CD4-positive, alpha-beta T cell treated with Interleukin-10 for 1 hour (primary cell): ENCODE measurements at places on chromosomes 5 and 9.
A peak's percentile ranks its signal among the peaks of the same experiment; 100 is the strongest.

GRCh38 chr5:23396346-23396745, 111.1 kb upstream of the PRDM9 start:
- DNase-seq = no peak

GRCh38 chr5:157530226-157530972, 45.2 kb downstream of the ADAM19 start:
- no peak for DNase-seq

DNA sequence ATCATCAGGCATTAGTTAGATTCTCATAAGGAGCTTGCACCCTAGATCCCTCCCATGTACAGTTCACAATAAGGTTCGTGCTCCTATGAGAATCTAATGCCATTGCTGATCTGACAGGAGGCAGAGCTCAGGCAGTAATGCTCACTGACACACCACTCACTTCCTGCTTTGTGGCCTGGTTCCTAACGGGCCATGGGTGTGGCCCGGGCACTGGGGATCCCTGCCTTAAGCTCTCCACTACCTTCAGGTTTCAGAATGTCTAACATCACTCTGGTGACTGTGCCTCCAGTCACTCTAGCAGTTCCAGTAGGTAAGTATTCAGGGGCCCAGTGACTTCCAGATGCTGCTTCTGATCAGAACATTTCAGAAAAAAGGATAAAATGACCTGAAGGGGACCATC, 152.4 kb downstream of the LRRC70 start:
- DNase-seq = no peak

DNA sequence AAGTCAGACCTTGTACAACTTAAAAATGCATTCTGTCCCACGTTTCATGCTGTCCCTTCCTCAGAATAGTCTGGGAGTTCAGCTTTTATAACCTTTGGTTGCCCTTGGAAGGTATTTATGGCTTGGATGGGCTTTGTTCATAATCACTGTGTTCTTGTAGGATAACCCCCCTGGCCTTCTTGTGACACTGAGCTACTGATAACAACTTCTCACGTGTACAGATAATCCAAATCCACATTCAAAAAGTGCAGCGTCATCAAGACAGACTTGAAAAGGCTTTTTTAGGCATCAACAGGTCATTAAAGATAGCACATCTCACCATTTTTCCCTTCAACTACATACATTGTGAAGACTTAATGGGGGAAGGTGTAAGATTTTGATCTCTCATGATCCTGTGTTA, 42.0 kb downstream of the SLC1A3 start:
- no peak for DNase-seq

DNA sequence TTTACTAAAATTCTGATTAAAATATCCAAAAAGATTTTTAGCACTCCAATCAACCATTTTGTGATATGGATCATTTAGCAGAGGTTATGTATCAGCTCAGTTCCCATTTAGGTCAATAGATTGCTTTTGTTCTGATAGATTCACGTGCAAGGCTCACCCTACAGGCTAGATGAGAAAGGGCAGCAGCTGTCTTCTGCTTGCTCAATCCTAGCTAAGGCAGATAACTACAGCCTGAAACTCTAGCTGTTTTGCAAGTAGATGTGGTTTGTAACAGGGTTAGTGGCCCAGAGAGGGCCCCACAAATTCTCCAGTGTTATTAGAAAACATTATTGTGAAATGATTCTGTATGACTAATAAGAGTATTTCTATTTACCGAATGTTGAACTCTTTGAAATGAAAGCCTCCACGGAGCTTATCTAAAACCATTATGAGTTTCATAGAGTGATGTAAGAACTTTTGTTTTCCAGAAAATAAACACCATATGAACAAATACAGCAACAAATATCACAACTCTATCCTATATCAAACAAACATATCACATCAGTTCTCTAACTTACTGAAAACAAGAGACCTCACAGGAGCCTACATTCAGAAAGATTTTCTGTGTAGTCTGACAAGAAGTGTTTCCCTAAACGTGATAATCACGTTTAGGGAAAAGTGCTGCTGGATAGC, 841.9 kb upstream of the ACO1 start:
- DNase-seq = peak; percentile 46

- no peak for DNase-seq
These were observed 154.3 kb downstream of the GIN1 start for GRCh38 chr5:102965653-102966052.

DNA sequence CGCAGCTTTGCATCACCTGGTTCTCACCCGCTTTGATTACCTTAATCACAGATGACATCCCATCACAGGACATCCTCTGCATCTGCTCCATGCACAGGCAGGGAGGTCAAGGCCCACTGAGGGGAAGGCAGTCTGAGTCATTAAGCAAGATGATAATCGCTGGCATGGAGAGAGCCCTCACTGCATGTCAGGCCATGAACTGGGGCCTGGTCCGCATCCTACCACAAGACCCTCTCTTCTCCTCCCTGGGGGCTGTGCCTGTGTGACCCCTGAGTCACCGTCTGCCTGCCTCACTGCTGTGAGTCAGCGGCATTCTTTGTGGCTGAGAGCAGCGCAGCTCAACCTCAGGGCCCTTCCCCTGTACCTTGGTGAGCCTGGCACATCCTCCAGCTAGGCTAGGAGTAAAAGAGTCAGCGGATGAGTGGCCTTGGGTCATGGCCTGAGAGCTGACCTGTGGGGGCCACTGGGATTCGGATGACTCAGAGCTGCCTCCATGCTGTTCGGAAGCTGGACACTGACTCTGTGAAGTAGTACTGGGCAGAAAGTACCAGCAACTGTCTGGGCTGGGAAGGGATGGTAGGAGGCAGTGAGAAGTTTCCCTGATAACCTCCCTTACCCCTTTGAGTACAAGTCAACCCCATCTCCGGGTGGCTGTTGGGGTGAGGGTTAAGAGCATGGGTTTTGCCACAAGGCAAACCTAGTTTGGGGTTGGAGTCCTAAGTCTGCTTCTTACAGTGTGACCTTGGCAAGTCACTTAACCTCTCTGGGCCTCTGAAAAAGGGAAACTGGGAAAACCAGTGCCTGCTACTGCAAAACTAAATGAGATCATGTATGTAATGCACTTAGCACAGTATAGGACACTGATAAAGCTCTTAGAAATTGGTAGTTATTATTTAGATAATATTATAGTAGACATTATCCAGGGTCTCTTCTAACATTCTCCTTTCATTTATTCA, 14.6 kb upstream of the ARSI start:
- no peak for DNase-seq

GRCh38 chr9:135701959-135702721, at the start of gene KCNT1:
Gene KCNT1, plus strand, starts transcription at chr9:135702185. Its CDS starts 74 bp downstream, at chr9:135702259.
- DNase-seq = peak; percentile 46

DNA sequence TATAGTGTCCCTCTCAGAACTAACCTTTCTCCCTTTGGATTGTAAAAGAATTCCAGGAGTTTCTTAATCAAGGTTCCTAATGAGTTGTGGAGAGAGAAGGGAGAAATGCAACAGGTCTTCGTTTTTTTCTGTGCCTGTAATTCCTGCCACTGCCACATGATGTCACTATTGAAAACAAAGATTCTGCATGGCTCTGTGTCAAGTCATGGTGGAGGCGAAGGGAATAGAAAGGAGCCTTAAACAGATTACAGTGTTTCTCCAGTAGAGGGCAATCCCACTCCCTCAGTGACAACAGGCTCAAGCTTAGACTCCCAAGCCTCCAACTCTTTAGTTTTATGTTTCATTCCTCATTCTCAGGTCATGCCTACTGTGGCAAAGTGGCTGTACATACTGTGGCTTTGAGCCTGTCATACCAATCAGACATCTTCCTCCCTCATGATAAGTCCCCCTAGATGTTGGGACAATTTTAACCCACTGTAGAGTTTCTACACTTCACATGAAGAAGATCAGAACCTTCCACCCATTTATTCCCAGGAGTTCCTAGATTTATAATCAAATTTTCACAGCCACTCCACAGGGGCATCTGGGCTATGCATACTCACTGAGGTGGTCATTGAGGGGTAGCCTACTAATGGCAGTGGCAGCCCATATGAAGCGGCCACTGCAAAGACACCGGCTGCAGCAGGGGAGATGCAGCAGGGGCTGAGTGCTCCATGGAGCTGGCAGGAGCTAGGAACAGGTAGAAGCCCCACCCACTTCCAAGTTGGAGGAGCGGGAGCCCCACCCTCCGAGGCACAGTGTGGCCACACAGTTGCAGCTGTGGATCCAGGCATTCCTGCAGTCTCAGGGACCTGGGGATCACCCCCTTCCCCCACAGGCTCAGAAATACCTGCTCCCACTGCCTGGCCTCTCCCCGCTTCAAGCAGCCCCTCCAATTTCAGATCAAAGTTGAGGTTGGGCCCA, 97.4 kb upstream of the TRIM32 start:
- DNase-seq = peak; percentile 7

- DNase-seq = no peak
These were observed 538.1 kb upstream of the MEF2C start for GRCh38 chr5:89421035-89421434.

- peak; percentile 81 for DNase-seq
These were observed 4.8 kb downstream of the ATP6V1G1 start for GRCh38 chr9:114592356-114592755.

- DNase-seq = no peak
These were observed 210.1 kb upstream of the ZNF608 start for GRCh38 chr5:124956471-124957029.

DNA sequence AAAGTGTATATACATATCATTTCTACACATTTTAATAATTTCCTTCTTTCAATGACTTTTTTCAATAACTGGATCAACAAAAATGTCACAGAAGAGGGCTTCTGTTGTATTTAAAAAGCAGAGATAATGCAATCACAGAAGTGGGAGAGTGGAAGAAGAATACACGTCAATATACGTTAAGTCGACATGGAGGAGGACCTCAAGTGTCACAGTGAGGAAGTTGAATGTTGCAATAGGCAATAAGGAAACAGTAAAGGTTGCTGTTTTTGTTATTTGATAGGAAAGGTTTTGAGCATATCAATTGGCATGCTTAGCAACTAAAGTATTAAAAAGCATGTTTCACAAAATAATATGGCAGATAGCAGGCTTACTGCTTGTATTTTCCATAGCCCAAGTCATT, 184.0 kb upstream of the NR4A3 start:
- DNase-seq = no peak

GRCh38 chr9:121508415-121508814, 8.8 kb upstream of the GGTA1 start:
- DNase-seq = no peak

DNA sequence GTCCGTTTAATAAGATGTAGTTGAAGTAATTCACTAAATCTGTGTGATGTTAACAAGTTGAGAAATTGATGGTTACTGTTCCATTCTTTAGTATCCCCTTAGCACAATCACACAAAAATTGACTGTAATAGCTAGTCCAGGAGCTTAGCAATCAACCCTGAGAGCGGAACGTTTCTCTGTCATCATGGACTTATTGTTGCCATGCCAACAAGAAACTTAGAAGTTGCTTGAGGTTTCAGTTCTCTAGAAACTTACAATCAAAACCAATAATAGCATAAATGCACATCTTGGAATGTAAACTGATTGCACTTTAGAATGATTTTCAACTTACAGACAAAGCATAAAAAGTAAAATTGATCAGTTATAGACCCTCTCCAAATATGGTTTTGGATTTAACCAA, 125.4 kb upstream of the ANKH start:
- peak; percentile 14 for DNase-seq

GRCh38 chr5:68290847-68291246, 75.3 kb downstream of the PIK3R1 start:
- no peak for DNase-seq

- DNase-seq = no peak
These were observed 1499.0 kb downstream of the EFNA5 start for GRCh38 chr5:106171708-106172107.

- no peak for DNase-seq
These were observed 11.1 kb downstream of the ARSB start for GRCh38 chr5:78974011-78974410.

DNA sequence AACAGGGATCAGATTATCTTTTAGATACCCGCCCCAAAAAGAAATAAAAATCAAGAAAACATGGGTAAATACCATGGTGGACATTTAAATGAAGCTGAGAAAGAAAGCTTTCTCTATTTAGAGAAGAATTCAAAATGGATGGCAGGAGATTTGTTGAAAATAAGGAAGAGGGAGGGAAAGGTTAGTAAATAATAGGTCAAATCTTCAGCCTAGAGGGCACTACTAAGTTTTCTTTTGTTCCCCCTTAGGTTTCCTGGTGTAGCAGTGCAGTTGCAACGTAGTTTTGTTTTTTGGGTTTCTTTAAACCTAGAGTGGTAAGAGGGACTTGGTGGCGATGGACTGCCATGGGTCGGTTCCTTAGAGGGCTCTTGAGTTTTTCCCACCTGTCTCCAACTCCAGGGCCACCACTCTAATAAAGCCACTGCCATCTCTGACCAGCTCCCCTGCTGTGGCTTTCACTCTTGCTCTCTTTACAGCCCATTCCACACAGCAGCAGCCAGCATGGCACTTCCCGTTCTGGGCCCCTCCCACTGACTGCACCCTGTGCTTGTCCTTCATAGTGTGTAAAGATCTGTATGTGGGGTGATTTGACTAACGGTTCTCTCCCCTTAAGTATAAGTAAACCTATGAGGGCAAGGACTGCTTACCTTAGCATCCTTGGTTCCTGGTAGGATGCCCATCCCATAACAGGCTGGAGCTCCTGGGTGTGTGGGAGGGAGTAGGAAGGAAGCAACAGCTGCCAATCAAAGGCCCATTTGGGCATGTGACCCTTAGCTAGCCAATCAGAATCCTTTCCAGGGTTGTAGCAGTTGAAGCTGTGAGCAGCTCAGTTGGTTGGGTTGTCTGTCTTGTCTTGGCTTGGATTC, 118.3 kb downstream of the SLC1A3 start:
- peak; percentile 56 for DNase-seq

DNA sequence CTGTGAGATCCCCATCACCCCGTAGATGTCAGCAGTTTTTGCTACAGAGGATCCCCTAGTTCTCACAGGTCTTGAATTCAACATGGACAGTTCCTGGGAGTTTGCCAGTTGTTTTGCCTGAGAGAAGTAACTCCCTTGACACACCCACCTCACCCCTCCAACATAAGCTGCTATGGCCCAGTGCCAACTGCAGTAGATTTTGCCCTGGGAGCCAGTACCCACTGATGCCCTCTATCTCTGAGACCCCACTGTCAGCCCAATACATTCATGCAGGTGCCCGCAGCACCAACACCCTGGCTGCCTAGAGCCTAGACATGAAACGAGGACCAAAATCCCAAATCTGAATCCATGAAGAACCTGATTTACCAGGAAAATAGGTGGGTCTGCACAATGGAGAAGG, 583.9 kb upstream of the CTNND2 start:
- DNase-seq = no peak

GRCh38 chr9:84953252-84953773, 283.8 kb downstream of the NTRK2 start:
- DNase-seq = no peak
